ENCODE measurements at places on chromosomes 16 and 17.

DNA sequence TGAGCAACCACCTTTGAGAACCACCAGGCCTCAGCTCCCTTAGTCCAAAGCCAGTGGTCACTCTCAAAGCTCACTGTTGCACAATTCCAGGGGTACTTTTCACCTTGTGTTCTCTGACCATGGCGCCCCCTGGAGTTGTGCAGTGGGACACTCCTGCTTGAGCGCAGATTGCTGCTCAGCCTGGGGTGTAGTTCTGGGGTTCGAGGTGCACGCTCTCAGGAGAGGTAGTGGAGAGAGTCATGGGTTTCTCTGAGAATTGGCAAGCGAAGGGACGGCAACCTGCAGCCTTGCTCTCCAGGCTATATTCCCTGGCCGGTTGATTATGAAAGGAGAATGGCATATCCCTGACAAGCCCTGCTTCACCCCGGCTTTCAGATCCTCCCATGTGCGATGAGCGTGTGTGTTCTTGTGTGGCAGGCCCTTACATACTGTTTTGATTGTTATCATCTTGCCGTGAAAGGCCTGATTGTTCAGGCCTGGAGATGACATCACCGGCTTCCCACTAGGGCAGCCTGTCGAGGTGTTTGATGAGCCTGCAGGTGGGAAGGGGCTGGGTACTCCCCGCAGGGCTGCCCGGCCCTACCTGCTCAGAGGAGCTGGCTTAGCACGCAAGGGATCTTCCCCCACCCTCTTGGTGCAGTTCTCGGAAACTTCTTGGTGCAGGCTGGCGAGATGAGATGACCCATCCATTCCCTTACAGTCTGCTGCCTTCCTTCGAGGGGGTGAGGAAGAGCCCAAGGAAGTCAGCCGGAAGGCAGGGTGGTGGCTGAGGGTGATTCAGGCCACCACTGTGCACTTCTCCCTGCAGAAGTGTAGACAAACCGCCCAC is 431.2 kb downstream of the SLC39A11 start:
- DNase-seq, result peak; percentile 89

GRCh38 chr17:70041061-70041460 is 34.0 kb upstream of the KCNJ16 start:
- DNase-seq, result no peak

DNA sequence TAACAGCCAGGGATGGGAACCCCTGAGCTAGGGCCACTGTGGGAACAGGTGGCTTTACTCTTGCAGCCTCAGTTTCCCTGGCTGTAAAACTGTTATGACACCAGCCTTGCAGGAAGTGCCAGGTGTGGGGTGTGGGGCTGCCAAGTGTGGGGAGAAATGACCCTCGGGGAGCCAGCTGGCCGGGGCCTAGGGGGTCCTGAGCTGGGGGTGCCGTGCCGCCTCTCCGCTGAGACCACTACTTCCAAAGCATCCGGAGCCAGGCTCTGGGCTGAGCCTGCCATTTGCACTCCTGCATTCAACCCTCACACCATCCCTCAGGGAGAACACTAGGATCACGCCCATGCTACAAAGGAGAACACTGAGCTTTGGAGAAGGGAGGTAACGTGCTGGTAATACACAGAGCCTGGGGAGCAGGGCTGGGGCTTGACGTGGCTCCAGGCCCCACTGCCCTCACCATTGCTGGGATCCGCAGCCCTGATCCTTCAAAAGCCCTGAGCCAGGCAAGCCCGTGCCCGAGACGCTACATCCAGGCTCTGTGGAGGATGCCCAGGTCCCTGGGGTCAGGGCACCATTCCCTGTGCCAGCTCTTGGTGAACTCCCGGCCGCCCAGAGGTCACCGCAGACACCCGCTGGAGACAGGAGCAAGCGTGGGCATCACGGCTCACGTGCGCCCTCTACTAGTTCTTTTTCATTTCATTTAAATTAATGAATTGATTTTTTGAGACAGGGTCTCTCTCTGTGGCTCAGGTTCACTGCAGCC is 28.8 kb upstream of the GINS2 start:
- peak; percentile 75 for DNase-seq

DNA sequence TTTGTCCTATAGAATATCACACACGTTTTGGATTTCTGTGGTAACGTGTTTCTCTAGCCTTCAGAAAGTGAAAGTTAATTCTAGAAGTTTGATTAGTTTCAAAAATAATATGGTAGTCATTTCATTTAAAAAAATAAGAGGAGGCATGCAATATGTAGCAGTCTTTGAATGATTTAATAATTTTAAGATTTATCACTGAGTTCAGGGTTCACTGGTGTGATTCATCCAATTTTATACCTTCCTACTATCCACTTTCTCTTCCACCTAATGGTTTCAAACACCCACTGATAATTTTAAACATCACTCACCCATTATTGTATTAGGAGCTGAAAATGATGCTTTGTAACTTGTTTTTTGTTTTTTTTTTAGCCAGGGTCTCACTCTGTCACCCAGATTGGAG is 42.3 kb downstream of the CMC2 start:
- no peak for DNase-seq

GRCh38 chr16:88442383-88442726 is 10.7 kb upstream of the ZFPM1 start:
- no peak for DNase-seq

GRCh38 chr16:51107742-51108141 is 43.3 kb downstream of the SALL1 start:
- DNase-seq, result no peak

GRCh38 chr17:83170571-83171260 is 91.3 kb downstream of the METRNL start:
- no peak for DNase-seq

- no peak for DNase-seq
These were observed 1.6 kb downstream of the PYCARD start for GRCh38 chr16:31200821-31201568.

DNA sequence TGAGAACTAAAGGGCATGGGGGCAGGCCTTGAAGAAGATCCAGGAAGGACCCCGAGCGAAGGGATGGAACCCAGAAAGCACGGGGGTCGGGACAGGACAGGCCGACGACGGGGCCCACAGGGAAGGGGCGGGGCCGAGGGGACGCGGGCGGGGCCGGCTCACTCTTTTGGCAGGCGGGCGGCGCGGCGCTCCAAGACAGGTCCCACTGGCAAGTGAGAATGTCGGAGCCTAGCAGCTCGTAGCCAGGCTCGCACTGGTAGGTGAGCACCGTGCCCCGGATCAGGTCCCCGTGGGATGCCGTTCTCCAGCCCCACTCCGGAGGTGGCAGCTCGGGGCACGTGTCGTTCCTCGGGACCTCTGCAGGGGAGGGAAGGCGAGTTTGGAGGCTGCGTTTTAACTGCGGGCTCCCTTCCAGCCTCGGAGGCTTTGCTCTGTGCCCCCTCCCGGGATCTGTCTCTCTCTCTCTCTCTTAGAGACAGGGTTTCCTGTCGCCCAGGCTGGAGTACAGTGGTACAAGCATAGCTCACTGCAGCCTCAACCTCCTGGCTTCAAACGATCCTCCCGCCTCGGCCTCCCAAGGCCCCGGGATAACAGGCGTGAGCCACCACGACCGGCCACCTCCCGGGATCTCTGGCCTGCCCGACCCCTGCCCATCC is 13.7 kb upstream of the CDIPT start:
- DNase-seq, result no peak

DNA sequence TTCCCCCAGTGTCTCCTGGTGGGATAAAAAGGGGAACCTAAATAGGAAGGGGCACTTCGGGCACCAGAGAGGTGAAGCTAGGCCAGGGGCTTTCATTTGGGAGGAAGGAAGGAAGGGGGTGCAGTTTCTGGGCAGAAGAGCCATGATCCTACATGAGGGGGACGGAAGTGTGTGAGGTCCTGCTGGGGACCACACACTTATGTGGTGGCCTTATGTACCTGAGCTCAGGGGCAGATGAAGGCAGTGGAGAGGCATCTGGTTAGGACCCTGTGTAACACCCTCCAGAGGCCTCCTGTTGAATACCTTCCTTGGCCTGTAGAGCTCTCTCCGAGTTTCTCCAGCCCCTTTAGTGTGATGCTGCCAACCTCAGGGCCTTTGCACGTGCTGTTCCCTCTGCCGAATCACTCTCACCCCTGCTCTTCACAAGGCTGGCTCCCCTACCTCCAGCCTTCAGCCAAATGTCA is 21.2 kb downstream of the IGFBP4 start:
- DNase-seq, result no peak

GRCh38 chr16:50381679-50382440 is 13.1 kb upstream of the BRD7 start:
- no peak for DNase-seq

GRCh38 chr17:27951872-27952271 is 58.7 kb upstream of the LYRM9 start:
- no peak for DNase-seq

GRCh38 chr16:57590654-57591085 is 37.8 kb upstream of the ADGRG1 start:
- peak; percentile 36 for DNase-seq
